Psoas muscle (tissue), 8 donors: ENCODE measurements at places on chromosomes 1 and 21. TPM values are rescaled to one million over a fixed set of nuclear protein-coding genes. Genes with fewer than 3 reads are reported as not detected.

The OR2L2 gene
- total RNA-seq = not detected

- no peak for DNase-seq
Observed at GRCh38 chr21:26888256-26888655, 43.0 kb upstream of the ADAMTS1 start.

- no peak for DNase-seq
Observed at GRCh38 chr1:231192620-231193163, 30.8 kb downstream of the TRIM67 start.

DNA sequence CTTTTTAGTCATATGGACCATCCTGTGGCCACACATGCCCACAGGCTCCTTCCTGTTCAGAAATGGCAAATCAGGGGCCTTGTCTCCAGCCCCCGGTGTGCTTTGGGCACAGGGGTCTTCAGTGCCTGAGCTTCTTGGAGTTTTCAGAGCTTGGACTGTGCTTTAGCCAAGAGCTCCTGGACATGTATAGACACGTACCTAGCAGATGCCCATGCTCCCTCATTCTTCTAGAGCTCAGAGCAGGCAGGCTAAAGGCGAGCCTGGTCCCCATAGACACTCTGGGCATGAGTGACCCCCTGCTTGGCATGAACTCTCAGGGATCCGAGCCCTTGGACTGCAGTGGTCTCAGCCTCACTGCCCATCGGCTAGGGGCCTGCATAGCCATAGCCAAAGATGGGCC lies 106.8 kb downstream of the EPHB2 start:
- peak; percentile 16 for DNase-seq

- no peak for DNase-seq
Observed at GRCh38 chr1:114099268-114099667, 54.4 kb downstream of the SYT6 start.

DNA sequence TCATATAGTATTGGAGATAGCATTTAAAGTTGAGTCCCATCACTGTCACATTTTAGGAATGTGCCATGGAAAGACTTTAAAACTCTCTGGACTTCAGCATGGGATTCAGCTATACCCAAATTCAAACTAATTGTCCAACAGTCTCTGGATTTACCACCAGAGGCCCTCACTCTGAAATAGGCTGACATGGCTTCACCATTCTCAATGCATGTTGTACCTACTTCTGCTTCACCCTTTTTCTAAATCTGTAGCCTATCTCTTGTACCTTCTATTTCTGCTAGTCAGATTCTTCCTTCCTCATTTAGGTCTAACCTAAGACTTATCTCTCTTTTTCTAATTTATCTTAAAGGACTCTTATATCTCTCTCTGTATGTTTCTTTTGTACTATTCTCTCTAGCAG lies 512.7 kb upstream of the ZRANB2 start:
- DNase-seq = no peak

DNA sequence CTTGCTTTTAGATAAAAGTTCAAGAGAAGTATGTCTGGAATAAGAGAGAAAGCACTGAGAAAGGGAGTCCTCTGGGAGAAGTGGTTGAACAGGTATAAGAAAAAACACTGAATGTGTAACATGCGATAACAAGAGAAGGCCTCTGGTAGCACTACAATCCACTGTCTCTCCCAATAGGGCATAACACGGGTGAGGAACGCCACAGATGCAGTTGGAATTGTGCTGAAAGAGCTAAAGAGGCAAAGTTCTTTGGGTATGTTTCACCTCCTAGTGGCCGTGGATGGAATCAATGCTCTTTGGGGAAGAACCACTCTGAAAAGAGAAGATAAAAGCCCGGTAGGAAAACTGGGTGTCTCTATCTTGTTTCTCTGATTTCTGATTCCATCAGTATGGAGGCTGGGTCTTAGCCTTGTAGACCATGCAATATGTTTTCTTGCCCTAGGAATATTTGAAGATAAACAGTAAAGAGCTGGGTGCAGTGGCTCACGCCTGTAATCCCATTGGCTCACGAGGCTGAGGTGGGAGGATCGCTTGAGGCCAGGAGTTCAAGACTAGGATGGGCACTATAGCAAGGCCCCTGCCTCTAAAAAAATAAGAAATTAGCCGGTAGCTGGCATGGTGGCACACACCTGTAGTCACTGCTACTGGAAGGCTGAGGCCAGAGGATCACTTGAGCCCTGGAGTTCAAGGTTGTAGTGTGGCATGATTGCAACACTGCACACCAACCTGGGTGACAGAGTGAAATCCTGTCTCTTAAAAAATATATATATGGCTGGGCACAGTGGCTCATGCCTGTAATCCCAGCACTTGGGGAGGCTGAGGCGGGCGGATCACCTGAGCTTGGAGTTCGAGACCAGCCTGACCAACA lies 40.4 kb downstream of the DAP3 start:
- DNase-seq = no peak

DNA sequence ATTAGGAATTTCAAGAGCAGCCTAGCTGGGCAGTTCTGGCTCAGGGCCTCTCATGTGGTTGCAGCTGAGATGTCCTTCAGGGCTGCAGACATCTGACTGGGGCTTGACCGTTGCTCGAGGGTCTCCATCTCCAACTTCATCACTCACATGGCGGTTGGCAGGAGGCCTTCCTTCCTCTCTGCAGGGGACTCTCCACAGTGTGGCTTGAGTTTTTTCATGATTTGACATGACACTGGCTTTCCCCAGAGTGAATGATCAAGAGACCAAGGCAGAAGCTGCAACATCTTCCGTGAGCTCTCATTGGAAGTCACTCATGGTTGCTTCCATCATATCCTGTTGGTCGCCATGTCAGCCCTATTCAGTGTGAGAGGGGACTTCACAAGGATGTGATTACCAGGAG lies 74.6 kb downstream of the RUNX3 start:
- no peak for DNase-seq

The C21orf58 gene
- total RNA-seq = 3.0 TPM

DNA sequence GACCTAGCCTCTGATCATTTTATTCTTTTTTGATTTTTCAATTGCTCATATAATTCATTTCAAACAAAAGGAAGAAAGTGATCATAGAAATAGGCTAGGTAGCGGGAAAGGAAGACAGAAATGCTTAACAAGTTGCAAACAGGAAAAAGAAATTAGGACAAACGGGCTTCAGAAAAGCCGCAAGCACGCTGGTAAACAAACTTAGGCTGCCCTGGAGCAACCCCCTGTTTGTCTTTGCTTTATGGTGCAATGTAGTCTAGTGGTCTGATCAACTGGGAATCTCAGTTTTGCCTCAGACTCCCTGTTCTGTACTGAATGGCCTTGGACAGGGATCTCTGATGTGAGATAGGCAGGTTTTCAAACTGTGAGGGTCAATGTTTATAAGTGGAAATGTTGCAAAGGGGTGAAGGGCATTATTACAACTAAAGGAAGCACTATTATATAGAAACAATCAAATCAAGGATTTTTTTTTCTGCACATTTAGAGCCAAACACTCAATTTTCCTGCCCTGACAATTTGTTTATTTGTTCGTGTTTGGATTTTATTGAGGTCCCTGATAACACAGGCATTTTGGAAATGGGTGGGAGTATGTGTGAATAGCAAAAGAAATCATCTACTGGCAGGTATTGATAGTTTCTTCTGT lies 146.8 kb upstream of the NRIP1 start:
- DNase-seq = no peak

The C1orf94 gene
- total RNA-seq = not detected

GRCh38 chr1:201694608-201695335 lies 134.2 kb upstream of the IPO9 start:
- DNase-seq = no peak

DNA sequence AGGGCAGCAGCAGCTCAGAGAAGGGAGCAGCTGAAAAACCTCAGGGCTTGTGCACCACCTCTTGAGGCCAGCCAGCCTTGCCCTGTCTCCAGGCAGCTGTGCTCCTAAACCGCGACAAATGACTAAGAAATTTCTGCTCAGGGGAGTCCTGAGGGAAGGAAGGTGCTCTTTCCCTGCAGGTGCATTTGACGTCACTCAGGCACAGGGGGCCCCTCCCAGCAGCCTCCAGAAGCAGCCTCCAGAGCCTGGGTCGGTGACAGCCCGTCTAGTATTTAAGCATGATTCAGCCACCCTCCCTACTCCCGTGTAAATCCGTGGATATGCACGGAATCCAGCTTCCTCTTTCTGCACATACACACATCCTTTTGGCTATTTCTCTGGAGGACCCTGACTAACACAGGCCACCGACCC lies 560.5 kb downstream of the KIF26B start:
- DNase-seq = no peak
